ENCODE measurements at places on chromosomes 12 and 14.

DNA sequence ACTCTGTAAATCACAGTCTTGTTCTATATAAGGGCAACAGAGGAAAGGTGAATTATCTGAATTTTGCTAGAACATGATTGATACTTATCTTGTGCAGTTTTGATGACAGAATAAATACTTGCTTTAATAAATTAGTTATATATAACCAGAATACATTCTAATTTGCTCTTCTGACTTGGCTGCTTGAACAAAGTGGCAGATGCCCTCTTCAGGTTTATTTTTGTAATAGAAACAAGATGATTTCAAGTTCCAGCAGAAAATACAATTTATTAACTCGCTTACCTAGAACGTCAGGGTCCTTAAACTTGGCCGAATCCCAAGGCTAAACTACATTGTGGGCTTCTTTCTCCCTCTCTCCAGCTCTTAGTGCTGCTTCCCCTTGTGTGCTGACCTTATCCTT is 57.6 kb upstream of the SSTR1 start:
- no peak for DNase-seq

- no peak for DNase-seq
Measured at GRCh38 chr12:46514886-46515285, 142.3 kb upstream of the SLC38A2 start.

DNA sequence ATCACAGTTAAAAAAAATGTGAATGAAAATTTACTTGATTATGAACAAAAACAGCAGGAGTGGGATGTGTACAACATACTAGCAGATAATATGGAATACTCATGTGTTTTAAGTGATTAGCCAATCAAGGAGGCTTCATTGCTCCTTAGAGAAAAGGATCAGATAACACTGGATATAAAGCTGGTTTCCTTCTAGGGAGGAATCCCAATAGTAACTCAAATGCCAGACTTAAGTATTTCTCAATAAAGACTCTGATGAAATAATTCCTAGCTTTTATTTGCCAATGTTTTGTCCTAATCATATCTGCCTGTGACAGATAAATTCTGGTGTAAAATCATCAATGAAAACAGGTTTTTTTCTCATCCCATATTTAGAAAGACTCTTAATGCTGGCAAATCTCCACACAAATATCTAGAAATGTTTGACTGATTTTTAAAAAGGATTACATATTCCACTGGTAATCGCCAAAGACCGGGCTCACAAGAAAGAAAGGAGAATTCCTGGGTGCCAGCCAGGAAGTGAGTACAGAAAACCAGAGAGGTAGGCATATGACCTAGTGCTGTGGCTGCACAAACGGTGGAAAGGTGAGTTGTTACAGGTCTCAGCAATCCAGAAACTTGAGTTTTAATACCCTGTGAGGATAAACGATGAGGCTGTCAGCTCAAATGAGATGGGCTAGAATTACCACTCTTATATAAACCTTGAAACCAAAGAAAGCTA is 108.6 kb upstream of the TTC7B start:
- DNase-seq = no peak

- DNase-seq = no peak
Measured at GRCh38 chr12:131642101-131642540, 68.8 kb upstream of the SFSWAP start.

GRCh38 chr12:8697120-8697475 is 693 bp upstream of the RIMKLB start:
- DNase-seq = no peak

All from CD8-positive, alpha-beta memory T cell (primary cell).